ENCODE measurements at places on chromosomes 16 and 17. TPM values are rescaled to one million over a fixed set of nuclear protein-coding genes. Genes with fewer than 3 reads are reported as not detected.

CAVIN1 gene
- total RNA-seq: 111 TPM

NXPH3 gene
- 0.93 TPM for total RNA-seq

FOXF1 gene
- 0.29 TPM for total RNA-seq

TEKT5 gene
- total RNA-seq: 0.64 TPM

KRT39 gene
- total RNA-seq: 0.18 TPM

GLP2R gene
- total RNA-seq: 0.12 TPM

TMEM235 gene
- not detected for total RNA-seq

PDIA2 gene
- total RNA-seq: 0.47 TPM

C16orf46 gene
- 2.8 TPM for total RNA-seq

GAST gene
- not detected for total RNA-seq
